ENCODE measurements at places on chromosomes 7 and 10.

GRCh38 chr7:112723416-112723815 is 66.8 kb downstream of the TMEM168 start:
- DNase-seq, result no peak
- no peaks in the 10 kb centered on the region for H3K4me1 ChIP-seq
- no peaks in the 10 kb centered on the region for H3K27me3 ChIP-seq
- H3K36me3 ChIP-seq, result no peaks in the 10 kb centered on the region
- H3K4me3 ChIP-seq, result no peak overlapping the region

DNA sequence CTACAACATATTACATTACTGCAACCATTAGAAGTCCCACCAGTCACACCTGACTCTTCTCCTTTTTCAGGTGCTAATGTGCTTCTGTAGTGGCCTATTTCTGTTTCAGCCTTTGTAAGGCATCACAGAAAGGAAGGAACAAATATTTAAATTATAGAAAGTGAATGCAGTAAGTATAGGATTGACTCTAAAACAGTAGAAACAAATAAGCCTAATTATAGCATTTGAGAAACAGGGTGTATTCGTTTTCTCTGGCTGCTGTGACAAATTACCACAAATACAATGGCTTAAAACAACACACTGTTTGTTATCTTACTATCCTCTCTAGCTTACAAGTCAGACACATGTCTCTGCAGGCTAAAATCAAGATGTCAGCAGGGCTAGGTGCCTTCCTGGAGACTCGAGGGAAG is 69.4 kb downstream of the CCSER2 start:
- DNase-seq, result no peak
- no peaks in the 10 kb centered on the region for H3K4me1 ChIP-seq
- no peak overlapping the region for H3K4me3 ChIP-seq
- H3K27me3 ChIP-seq, result no peaks in the 10 kb centered on the region
- H3K27ac ChIP-seq, result no peak overlapping the region
- H3K36me3 ChIP-seq, result no peaks in the 10 kb centered on the region

DNA sequence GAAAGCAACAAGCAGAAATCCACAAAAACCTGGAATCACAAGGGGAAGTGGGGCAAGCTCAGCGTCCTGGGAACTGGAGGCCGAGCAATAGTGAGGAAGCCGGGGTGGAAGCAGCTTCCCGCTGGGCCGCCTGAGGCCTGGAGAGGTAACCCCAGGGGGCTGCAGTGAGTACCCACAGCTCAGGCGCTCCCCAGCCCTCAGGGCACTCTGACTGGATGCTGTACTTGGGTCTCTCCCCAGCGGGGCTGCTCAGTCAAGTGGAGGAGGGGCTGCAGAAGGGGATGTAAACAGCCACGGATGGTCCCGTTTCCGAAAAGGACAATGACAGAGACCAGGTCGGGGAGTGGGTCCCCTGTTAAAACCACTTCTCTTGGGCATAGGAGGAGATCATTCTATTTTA is 50.3 kb downstream of the SLIT1 start:
- no peak overlapping the region for H3K4me3 ChIP-seq
- H3K27ac ChIP-seq, result no peak overlapping the region

DNA sequence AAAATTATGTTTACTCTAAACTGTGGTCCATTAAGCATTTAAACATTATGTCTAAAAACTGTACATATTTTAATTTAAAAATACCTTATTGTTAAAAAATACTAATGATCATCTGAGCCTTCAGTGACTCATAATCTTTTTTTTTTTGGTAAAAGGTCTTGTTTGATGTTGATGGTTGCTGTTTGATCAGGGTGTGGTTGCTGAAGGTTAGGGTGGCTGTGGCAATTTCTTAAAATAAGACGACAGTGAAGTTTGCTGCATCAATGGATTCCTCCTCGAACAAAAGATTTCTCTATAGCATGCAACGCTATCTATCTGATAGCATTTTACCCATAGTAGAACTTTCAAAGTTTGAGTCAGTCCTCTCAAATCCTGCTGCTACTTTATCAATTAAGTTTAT is 180.0 kb upstream of the AHR start:
- H3K36me3 ChIP-seq, result no peaks in the 10 kb centered on the region
- no peaks in the 10 kb centered on the region for H3K27me3 ChIP-seq
- H3K27ac ChIP-seq, result no peak overlapping the region
- no peak overlapping the region for H3K4me3 ChIP-seq
- no peaks in the 10 kb centered on the region for H3K4me1 ChIP-seq

- no peaks in the 10 kb centered on the region for H3K27me3 ChIP-seq
- H3K27ac ChIP-seq, result no peak overlapping the region
- peaks cover 4% of the 10 kb centered on the region for H3K36me3 ChIP-seq
- DNase-seq, result no peak
- no peaks in the 10 kb centered on the region for H3K4me1 ChIP-seq
- no peak overlapping the region for H3K4me3 ChIP-seq
These were observed 60.8 kb downstream of the GDI2 start for GRCh38 chr10:5752301-5752871.

DNA sequence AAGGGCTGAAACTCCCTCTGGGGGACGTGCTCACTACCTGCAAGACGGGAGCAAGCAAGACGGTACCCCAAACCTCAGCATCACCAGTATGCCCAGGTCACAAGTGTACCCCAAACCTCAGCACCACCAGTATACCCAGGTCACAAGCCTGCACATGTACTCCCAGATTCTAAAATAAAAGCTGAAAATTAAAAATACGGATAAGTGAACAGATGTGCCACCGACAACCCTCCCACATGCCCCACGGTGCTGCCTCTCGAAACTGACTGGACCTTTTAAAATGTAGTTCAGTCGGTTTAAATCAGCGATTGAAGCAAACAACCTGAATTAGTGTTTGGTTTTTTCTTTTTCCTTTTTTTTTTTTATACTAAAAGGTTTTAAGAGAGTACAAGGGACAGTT is 566.5 kb downstream of the DNAJB6 start:
- no peak overlapping the region for H3K27ac ChIP-seq
- H3K36me3 ChIP-seq, result no peaks in the 10 kb centered on the region
- no peaks in the 10 kb centered on the region for H3K4me1 ChIP-seq
- no peak for DNase-seq
- H3K4me3 ChIP-seq, result no peak overlapping the region

GRCh38 chr10:29345910-29346209 is 57.0 kb downstream of the LYZL1 start:
- no peaks in the 10 kb centered on the region for H3K36me3 ChIP-seq
- H3K27ac ChIP-seq, result no peak overlapping the region
- no peak overlapping the region for H3K4me3 ChIP-seq
- H3K4me1 ChIP-seq, result no peaks in the 10 kb centered on the region
